Stimulated activated naive CD8-positive, alpha-beta T cell treated with anti-CD3 and anti-CD28 coated beads, Interleukin-15, Interleukin-2, amounts not matched to agents 100 U/mL and 50 U/mL, for 24 hours (primary cell): ENCODE measurements at places on chromosomes 4 and X.

- no peak for DNase-seq
These were observed 148.7 kb downstream of the TSPAN5 start for GRCh38 chr4:98509721-98510120.

DNA sequence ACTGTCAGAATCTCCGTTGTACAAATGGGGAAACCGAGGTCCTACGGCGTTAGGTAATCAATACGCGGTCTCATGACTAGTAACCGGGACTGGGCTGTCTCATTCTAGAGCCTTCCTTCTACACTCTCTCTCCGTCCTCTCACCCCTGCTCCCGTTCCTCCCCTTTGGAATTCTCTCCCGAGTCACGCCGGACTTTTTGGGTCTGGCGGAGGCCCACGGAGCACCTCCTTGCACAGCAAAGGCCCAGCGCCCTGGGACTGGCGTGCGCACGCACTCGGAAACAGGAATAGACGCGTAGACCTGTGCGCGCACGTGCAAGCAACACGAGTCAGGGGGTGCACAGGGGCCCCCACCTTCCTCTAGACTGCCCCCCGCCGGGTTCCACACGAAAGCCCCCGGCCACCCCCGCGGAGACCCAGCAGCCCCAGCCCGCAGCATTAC, 361 bp downstream of the QDPR start:
- DNase-seq: peak; percentile 61

DNA sequence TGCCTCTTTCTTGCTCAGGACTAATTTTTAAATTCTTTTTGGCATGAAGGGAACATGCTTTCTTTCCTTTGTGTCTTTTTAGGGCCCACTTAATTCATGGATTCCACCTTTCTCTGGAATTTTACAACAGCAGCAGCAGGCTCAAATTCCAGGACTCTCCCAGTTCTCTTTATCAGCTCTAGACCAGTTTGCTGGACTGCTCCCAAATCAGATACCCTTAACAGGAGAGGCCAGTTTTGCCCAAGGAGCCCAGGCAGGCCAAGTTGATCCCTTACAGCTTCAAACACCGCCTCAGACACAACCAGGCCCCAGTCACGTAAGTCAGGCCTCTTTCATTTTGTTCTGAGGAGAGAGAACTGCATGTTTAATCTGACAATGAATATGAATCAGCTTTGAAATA, 2.3 kb downstream of the ODAM start:
- DNase-seq: no peak

- no peak for DNase-seq
These were observed 59.5 kb upstream of the CRMP1 start for GRCh38 chr4:5952286-5952974.

DNA sequence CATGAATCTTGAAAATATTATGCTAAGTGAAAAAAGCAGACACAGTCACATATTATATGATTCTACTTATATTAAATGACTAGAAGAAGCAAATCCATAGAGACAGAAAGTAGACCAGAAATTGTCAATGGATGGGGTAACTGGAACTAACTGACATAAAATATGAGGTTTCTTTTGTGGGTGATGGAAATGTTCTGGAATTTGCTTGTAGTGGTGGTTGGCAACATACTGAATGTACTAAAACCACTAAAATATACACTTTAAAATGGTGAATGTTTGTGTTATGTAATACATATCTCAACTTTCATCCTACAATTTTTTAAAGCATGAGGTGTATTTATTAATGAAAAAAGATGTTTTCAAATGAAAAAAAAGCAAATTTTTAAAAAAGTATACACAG, 14.7 kb downstream of the CNOT6L start:
- DNase-seq: no peak

GRCh38 chrX:153628129-153628528, 18.9 kb upstream of the DUSP9 start:
- no peak for DNase-seq

- no peak for DNase-seq
These were observed 165.7 kb downstream of the LDB2 start for GRCh38 chr4:16732741-16733140.

DNA sequence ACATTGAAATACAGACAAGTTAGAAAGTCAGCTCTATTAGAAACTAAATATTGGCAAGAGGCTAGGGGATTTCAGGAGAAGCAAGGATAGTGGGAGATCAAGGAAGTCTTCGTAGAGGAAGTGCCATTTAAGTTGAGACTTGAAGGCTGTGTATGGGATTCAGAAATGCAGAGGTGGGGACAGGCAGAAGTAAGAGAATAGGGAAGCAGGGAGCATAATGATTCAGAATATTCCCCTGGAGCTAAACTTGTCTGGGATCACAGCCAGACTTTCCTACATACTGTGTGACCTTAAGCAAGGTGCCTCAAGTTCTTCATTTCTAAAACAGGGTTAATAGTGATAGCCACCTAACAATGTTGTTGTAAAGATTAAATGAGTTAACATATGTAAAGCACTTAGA, 108.8 kb downstream of the DDIT4L start:
- no peak for DNase-seq

DNA sequence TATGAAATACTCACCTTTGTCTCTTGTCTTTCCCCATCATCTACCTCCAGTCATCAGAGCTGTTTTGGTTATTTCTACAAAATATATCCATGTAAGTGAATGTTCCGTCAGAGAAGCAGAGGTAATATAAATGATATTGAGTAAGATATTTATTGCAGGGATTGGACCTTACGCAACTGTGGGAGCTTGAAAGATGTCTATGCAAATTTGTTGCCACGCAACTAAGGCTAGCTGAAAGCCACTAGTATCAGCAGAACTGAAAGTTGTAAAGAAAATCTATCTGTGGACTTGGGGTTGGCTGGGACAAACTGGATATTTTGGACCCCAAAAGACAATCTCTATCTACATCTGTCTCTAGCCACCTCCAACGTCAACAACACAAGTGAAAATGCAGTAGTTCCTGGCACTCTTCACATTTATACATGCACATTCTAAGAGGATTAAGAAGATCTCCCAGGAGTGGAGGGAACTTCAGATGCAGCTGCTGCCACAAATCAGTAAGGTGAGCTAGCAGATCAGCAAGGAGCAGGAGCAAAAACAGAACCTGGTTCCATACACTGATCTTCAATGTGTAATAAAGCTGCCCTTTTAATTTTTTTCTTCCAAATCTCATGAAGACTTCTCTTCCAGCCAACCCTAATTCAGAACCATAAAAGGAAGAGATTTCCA, 8.5 kb upstream of the CCSER1 start:
- no peak for DNase-seq

DNA sequence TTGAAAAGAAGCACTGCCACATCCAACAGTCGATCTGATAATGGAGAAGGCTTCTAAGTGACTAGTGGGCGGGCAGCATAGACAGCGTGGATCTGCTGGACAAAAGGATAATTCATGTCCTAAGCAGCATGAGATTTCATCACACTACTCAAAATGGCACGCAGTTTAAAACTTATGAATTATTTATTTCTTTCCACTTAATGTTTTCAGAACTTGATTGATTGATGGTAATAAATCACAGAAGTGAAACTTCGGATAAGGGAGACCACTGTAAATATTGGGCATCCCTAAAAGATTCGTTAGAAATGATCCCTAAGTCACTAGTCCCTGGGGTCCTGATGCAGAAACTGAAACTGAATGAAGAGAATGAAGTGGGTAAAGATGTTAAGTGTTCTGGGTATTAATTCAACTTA, 93.0 kb upstream of the ANK2 start:
- DNase-seq: no peak

GRCh38 chr4:118746251-118746919, 61.2 kb downstream of the METTL14 start:
- no peak for DNase-seq

DNA sequence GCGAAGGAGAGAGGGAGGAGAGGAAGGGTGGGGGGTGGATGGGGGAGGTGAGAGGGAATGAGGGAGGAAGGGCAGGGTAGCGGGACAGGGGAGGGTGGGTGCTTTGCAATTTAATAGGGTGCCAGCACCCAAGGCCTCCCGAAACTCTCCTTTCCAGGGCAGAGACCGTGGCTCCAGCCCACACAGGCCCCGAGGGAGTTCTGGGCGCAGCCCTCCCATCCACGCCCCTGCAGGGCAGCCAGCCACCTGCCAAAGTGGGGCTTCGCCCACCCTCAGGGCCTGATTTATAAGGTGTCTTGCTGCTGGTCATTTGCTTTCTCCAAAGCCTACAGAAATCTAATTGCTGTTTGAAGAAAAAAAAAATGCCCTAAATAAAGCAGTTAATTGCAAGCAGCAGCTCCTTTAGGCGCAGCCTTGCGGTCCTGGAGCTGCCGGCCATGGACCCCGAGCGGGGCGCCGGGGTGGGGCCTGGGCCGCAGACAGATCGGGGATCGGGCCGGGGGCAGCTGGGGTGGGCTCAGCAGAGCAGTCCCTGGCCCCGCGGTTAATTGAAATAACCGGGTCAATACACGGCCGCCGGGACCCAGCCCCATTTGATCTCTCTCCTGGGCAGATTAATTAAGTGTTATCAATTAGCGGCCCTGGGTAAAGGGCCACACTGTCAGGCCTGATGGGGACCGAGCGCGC, 106.0 kb upstream of the NKX1-1 start:
- DNase-seq: no peak

DNA sequence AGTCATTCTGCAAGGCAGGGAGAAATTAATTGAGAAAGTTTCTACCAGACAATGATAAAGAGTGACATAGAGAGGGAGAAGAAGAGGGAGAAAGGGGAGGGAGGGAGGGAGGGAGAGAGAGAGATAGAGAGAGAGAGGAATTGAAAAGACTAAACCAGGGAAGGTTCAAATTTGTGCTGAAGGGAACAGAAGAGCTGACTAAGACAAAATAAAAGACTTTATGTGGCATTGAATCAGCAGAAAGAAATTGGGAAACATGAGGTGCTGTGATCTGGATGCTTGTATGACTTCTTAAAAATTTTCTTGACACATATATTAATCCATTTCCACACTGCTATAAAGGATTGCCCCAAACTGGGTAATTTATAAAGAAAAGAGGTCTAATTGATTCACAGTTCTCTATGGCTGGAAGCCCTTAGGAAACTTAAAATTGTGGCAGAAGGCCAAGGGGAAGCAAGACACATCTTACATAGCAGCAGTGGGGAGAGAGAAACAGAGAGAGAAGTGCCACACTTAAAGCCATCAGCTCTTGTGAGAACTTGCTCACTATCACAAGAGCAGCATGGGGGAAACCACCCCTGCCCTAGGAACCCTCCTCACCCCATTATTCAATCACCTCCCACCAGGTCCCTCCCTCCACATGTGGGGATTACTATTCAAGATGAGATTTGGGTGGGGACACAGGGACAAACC, 13.5 kb upstream of the CXCL6 start:
- DNase-seq: no peak

DNA sequence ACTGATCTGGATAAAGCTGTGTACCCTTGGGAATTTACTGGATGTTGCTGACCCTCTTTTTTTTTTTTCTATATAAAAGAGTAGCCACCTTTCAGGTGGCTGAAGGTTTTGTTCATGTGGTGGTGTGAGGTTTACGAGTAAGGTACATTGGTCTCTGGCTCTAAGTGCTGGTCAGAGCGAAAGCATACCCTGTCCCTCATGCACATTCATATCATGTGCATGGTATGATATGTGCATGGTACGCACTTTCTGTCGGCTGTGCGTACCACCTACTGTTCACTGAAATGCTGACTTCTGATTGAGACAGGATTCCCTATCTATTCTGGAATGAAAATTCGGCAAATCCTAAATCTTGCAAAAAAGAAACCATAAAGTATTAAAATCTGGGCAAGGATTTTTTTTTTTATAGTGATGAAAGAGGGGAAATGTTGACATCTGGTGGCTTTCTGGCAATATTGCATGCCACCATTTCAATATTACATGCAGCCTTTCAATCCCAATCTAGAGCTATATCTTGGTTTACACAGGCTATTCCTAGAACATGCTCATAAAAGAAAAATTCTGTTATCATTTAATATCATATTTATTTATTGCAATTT, 32.8 kb downstream of the FAM149A start:
- DNase-seq: no peak

DNA sequence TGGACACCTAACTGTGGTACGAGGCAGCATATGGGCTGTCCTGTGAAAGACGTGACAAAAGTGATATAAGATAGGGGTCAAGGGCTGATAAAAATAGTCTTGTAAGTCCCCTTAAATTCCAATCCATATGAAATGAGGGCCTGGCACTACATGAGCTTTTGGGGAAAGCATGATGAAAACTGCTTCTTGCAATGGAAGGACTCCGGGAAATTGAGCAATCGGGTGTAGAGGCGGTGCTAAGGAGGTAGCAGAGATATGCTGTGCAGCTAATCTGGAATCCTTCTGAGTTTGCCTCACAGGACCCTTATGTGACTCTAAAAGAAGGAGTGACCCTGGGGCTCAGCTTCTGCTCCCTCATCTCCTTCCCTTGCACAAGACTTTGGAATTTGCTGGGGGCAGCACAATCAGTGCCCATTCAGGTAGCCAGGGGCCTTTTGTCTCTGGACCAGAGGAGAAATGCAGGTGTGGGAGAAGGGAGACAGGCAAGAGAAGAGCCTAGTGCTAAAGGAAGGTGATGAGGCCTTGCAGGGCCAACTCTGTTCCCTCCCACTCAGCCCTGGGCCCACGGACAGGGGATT, 12.8 kb downstream of the CLDN2 start:
- DNase-seq: no peak

- DNase-seq: no peak
These were observed 742.3 kb upstream of the POU3F4 start for GRCh38 chrX:82765811-82766210.

GRCh38 chr4:53734182-53734581, 142.9 kb upstream of the LNX1 start:
- DNase-seq: no peak

- DNase-seq: no peak
These were observed 8.9 kb downstream of the JADE1 start for GRCh38 chr4:128818442-128818841.

- DNase-seq: no peak
These were observed 374.8 kb downstream of the PDGFC start for GRCh38 chr4:156596706-156597329.

DNA sequence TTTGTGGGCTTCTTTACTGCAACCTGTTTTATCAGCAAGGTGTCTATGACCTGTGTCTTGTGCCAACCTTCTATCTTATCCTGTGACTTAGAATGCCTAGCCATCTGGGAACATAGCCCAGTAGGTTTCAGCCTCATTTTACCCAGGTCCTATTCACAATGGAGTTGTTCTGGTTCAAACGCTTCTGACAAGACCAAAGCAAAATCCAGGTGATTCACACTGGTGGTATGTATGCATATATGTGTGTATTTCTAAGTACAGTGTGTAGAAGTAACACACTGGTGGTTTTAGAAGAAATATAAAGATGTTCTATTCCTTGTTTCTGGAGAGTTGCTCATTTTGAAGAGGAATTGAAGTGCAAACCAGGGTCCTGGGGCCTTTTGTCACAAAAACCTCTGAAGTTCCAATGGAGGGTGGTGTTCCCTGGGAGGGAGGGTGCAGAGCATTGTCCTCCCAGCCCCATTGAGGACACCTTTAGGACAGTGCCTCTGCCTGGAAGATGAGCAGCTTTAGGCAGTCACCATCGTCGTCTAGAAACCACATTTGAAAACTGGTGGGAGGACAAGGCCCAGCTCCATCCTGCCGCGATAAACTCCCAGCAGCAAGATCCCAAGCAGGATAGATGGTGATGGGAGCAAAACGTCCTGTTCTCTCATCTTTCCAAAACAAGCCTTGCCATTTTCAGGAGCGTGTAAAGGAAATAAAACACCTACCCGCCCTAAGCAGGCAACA, 191.4 kb downstream of the TSPAN5 start:
- no peak for DNase-seq

GRCh38 chr4:140427106-140427918, at the start of gene CLGN:
TSS of gene CLGN (minus strand) at chr4:140427648. CDS start at chr4:140413078, 14,570 bp downstream.
- DNase-seq: peak; percentile 76
